ENCODE measurements at places on chromosomes 16 and 17.

DNA sequence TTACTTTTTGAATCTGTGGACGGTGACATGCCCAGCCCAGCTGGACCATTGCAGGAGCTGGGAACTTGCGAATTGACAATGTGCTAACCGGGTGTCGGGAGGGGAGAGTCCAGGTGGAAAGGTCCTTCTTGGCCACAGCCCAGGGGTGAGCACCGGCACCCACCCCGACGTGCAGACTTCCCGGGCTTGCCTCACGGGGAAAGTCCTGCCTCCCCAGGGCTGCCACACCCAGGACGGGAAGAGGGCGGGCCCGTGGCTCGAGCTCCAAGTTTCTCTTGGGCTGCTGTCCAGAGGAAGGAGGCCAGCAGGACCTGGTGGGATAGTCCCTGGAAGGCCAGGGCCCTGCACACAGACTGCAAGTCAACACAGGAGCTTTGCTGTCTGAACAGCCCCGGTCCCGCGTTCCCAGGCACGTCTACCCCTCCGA, 17.7 kb downstream of the CARD14 start:
- no peak for DNase-seq

DNA sequence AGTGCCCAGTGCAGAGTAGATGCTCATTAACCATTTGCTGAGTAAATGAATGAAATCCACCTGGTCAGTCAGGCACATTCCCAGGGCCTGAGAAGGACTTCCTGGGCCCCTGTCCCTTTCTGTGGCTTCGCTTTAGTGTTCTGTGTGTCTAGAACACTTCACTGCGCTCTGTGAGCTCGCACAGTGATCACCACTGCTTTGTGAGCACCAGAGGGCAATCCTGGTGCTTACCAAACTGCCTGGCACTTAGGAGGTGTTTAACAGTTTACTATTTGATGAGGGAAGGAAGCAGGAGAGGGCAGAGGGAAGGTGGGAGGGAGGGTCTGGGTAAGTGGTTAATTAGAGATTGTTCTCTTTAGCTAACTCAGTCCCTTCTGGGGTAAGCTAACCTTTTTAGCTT, 26.2 kb downstream of the SALL1 start:
- no peak for DNase-seq

DNA sequence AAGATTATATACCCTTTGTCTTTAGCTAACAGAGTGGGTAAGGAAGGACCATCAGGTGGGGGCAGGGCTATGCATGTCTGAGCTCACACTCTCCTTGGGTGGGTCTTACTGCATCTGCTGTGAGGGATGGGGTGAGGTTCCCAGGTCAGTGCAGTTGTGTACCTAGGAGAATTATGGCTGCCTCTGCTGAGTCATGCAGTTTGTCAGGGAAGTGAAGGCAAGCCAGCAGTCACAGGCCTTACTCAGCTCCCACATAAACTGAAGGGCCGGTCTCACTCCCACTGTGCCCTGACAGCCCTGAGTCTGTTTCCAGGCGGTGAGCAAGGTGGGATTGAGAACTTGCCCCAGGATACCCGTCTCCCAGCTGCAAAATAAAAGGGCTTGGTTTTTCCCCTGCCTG, 328.6 kb downstream of the MAP2K6 start:
- DNase-seq, result no peak

GRCh38 chr17:10149573-10150399, 48.6 kb downstream of the GAS7 start:
- DNase-seq, result peak; percentile 44

GRCh38 chr16:58365623-58366022, 26.6 kb upstream of the GINS3 start:
- no peak for DNase-seq

- no peak for DNase-seq
Observed at GRCh38 chr16:86868786-86869185, 290.4 kb downstream of the FOXL1 start.

DNA sequence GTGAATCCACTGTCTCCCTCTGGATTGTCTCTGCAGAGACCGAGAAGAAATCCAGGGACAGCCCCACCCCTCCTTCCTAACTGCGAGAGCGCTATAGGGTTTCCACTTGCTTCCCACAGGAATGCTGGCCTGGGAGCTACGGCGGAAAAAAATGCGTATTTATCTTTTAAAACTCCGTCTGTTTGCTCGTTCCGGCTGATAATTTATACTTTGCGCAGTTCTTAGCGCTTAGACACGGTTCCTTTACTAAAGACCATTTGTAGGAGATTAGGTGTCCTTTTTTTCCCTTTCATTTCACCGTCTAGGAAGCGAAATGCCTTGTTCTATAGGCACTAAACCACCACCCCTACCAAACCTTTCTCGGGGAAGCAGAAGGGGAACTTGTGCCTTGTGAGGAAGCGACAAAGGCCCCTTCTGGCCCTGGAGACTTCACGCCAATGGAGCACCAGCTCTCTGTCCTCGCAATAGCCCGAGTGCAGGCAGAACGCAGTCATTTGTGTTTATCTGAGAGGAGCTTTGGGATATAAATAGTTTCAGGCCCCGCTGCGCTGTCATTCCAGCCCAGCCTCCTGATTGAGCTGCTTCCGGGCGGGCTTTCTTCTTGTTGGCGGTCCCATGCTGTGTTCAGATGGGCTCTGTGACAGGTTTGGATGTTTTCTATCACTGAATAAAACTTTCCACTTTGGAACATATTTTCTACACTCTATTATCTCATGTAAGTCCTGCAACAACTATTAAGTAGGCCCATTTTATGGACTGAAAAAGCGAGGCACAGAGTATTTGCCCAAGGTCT, 791 bp upstream of the SUPT4H1 start:
- DNase-seq, result peak; percentile 53

- DNase-seq, result no peak
Observed at GRCh38 chr17:76670718-76671122, 27.2 kb upstream of the ST6GALNAC1 start.

Measured in activated CD4-positive, alpha-beta T cell treated with anti-CD3 and anti-CD28 coated beads, Interleukin-2, Interleukin-6, amounts not matched to agents 100 ng/mL and 50 ng/mL, durations not matched to agents 16 hours and 8 hours (primary cell).